CD8-positive, alpha-beta memory T cell (primary cell): ENCODE measurements at places on chromosomes 3 and 15.
A peak's percentile ranks its signal among the peaks of the same experiment; 100 is the strongest.

- DNase-seq, result no peak
Measured at GRCh38 chr15:99962006-99962561, 228.8 kb upstream of the LYSMD4 start.

- no peak for DNase-seq
Measured at GRCh38 chr3:52537165-52537620, 788 bp downstream of the UQCC5 start.

DNA sequence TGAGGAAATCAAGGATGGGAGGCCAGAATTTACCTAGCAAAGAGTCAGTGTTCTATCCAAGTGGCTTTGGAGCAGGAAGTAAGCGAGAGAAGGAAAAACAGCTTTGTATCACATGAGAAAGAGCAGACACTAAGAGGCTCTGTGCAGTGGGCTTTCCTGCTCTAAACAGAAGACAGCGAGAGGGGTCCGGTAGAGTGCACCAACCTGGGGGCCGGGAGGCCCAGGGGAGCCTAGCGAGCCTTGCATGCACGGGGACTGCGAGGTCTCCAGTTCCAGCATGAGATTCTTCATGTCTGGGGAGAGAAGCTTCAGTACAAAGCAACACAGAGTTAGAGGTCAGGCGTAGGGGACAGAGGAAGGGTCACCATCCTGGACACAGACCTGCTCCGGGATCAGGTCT lies 33.5 kb downstream of the COLQ start:
- DNase-seq, result no peak

DNA sequence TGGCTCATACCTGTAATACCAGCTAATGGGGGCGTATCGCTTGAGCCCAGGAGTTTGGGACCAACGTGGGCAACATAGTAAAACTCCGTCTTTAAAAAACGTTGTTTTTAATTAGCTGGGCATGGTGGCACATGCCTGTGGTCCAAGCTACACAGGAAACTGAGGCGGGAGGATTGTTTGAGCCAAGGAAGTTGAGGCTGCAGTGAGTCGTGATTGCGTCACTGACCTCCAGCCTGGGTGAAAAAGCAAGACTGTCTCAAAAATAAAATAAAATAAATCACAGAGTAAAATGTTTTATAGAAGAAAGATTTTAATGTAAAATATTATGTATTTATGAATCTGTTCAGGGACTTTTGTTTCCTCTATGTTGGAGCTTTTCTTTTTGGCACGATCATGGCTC lies 15.3 kb upstream of the STRIT1 start:
- DNase-seq, result no peak

DNA sequence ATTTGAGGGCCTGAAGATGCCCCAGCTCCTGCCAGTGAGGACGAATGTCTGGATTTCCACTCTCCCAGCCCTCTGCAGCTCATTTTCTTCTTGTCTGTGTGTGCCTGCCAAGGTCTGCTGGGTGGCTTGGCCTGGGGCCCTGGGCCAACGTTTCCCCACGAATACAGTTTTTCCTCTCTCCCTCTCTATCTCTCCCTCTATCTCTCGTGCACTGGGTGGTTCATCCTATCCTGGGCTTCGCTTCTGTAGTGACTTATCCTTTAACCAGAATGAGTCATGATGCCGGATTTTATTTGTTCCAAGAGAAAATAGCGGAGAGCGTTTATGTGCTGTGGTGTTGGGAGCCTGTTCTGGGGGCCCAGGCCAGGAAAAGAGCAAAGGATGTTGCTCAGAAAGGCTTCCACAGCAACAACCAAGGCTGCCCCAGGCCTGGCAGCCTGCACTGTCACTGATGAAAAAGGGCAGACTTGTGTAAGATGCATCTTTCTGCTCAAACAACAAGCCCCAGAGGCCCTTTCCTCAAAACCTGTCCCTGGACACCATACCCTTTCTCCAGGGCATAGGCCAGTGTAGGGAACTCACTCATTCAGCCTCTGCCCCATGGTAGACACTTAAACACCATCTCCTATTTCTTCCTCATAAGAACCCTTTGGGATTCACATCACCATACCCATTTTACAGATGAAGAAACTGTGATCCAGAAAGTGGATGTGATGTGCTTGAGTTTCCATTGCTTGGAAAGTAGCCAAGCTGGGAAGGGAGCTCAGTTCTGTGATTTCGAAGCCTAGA lies 47.3 kb downstream of the ITGA11 start:
- no peak for DNase-seq

GRCh38 chr3:18982920-18983319 lies 165.4 kb upstream of the KCNH8 start:
- no peak for DNase-seq

GRCh38 chr3:55167586-55168317 lies 239.9 kb upstream of the LRTM1 start:
- DNase-seq, result no peak

GRCh38 chr3:113263020-113263419 lies 51.7 kb downstream of the BOC start:
- DNase-seq, result no peak

GRCh38 chr15:77822631-77823230 lies 190.0 kb upstream of the LINGO1 start:
- DNase-seq, result peak; percentile 11

- no peak for DNase-seq
Measured at GRCh38 chr3:144229953-144230352, 258.3 kb downstream of the DIPK2A start.

DNA sequence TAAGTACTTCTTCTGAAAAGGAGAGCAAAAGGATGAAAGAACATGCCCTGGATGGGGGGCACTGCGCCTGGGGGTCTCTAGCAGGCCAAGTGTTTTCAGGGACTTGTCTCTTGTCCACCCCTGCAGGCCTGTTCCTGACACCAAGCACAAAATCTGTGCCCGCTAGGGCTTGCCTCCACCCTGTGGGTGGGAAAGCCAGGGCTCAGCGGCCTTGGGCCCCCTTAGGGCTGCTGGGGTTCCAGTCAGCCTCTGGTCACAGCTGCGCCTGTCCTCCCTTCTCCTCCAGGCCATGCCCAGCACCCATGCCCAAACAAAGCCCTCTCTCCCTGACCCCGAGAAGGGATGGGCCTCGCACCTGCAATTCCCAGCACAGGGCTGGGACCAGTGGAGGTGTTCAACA lies 71.1 kb upstream of the TRPM1 start:
- no peak for DNase-seq

DNA sequence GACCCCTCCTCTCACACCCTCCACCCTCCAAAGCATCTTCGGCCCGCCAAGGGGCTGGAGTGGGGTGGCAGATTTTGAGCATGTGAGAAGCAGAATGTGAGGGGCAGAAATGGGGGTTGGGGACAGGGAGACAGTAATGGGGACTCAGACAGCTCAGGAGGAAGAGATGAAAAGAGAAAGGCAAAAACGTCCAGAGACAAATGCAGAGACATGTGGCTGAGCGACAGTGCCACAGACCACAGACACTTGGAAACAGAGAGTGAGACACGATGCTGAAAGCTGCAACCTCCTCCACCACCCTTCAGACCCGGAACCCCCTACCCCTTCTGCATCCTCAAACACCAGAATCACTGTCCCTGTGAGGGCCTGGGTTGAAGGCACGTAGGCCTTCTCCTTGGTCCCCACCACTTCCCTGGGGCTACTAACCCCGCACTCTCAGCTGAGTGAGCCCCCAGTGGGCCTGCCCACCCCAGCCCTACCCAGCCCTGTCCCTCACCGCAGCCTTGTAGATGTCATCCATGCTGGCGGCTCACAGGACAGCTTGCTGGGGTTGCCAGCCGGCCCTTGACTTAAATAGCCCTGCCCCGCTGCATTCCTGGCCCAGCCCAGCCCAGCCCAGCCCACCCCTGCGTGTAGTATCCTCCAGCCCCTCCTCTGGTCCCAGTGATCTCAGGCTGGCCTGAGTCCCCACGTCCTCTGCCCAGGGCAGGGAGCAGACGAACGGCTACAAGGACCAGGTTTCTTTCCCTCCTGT lies at the start of gene TNNC1:
TNNC1 (minus strand) TSS at position 546 of the 754 bp plus-strand sequence; CDS start at position 520, 26 bp downstream.
- no peak for DNase-seq

DNA sequence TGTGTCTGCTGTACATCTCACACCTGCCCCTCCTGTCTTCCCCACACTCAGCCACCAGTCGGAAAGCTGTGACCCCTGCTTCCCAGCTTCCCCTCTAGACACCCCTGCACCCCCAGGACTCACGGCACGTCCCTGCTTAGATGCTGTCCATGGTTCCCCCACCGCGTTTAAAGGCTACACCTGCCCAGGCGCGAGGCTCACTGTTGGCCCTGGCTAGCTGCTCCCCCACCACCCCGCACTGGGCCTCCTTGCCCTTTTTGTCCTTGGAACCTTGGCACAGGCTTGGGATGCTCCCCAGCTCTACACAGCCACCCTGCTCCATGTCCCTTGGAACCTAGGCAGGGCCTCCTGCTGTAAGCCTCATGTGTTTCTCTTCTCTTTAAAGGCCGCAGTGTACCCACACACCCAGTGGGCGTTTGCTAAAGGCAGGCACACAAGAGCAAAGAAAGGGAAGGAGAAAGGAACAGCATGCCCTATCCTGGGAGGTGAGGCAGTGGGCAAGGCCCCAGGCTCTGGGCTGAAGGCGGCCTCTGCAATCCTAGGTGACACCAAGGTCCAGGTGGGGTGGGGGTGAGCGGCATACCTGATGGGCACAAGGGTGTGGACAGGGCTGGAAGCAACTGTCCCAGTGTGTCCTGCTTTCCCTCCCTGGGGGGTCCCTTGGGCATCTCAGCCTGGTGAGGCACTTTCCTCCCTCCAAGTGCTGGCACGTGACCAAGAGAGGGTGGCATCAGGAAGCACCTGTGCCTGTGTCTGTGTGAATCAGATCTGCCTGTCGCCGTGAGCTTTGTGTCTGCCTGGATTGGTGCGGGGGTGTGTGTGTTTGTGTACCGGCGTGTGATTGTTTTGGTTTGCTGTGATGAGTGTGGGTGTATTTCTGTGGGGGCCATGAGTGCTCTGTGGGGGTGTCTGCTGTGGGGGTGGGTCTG lies 54.4 kb downstream of the TPRA1 start:
- no peak for DNase-seq
